ENCODE measurements at places on chromosomes 1 and 21.

GRCh38 chr21:16608209-16608830, 878.5 kb downstream of the USP25 start:
- no peak for DNase-seq

DNA sequence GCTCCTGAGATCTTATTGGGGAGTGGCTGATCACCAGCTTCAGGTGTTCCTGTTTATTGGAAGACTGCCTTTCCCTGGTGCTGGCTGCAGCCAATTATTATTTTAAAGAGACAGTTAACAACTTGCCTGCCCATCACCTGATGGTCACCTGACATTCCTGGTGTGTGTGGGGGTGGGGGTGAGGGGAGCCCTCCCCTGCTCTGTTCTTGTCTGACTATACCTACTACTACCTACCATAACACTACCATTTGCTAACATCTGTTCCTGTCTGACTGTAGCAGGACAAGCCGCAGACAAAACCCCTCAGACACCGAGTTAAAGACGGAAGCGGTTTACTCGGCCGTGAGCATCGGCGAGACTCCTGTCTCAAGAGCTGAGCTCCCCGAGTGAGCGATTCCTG, 54.9 kb upstream of the NBPF3 start:
- DNase-seq = no peak

DNA sequence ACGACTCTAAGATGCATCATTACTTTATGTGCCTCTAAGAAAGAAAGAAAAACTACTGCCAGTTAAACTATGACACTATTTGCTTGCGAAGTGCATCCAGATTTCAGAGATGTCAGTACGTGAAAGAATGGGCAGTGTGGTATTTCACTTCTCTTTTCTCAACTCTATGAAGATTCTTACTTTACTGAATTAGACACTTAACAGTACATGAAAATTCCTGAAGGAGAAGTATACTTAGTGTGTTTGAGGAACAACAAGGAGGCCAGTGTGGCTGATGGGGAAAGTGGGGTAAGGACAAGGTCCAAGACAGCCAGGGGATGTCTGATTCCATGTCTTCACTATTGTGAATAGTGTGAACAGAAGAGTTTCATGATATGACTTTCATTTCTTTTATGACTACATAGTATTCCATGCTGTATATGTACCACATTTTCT, 53.9 kb upstream of the HSD17B7 start:
- DNase-seq = peak; percentile 3

- DNase-seq = peak; percentile 46
Measured at GRCh38 chr1:19651141-19651737, 7.1 kb downstream of the NBL1 start.

DNA sequence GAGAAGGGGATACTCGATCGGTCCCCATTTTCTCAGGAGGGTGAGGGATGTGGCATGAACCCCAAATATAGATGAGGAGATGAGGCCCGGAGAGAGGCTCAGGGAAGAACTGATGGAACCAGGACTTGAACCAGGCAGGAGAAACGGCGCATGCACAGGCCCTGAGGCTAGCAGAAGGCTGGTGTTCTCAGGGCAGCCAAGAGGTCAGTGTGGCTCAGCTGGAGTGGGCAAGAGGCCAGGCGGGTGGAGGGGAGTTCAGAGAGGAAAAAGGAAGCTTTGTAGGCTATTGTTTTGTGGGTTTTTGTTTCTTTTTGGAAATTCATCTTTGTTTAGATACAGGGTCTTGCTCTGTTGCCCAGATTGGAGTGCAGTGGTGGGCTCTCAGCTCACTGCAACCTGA, 122.0 kb downstream of the LACTBL1 start:
- DNase-seq = no peak

GRCh38 chr1:12658531-12659453, 14.9 kb downstream of the AADACL4 start:
- DNase-seq = peak; percentile 73

- no peak for DNase-seq
Measured at GRCh38 chr1:99635664-99636063, 10.2 kb upstream of the PALMD start.

- peak; percentile 97 for DNase-seq
Measured at GRCh38 chr1:32981003-32981901, 16.6 kb upstream of the RNF19B start.

- DNase-seq = no peak
Measured at GRCh38 chr21:16678429-16679160, 834.2 kb upstream of the CXADR start.

DNA sequence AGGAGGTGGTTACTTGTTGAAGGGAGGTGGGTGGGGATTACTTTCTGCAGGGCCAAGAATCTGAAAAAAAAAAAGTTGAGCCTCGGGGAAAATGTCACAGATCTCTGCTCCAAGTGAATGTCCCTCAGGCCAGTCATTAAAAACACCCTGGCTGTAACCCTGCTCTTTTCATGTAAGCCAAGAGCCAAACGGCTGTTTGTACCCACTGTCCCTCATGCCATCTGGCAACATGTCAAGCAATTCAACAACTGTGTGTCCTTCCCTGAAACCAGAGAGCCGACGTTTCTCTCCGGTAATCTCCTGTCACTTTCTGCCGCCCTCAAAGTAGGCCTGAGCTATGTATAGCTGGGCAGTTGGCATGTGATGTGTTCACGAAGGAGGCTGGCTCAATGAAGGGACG, 14.7 kb downstream of the CASQ2 start:
- no peak for DNase-seq

DNA sequence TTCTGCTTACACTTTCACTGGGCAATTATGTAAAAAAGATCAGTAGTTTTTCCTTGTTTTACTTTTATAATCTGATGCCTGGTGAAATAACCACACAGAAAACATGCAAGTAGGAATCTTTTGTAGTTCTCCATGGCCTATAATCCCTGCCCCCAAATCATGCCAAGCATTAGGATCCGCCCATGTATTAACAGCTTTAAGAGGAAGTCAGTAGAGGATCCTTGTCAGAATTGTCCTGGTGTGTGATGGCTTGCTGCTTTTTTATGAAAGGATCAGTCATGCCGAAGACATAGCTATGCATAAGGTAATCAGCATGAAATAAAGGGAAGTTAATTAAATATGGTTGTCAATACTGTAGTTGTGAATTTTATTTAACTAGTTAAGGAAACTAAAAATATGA, 20.0 kb downstream of the ADGRL2 start:
- no peak for DNase-seq

GRCh38 chr1:71738256-71738655, 544.1 kb downstream of the NEGR1 start:
- no peak for DNase-seq

DNA sequence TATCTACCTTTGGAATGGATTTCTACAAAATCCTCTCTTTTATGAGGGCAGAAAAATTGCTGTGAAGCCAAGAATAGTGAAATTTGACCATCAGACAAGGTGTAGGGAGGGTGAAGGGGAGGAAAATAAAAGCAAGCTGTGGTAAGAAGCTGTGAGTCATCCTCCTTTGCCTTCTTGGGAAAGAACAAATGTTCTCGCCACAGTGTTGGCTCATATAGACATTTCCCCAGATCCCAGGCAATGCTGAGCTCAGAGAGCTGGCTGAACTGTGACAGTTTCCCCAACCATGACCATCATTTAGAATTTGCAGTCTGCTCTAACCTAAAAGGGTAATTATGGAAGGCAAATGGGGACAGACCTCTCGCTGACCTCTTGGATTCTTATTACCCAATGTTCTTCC, 235.4 kb downstream of the PBX1 start:
- peak; percentile 48 for DNase-seq

DNA sequence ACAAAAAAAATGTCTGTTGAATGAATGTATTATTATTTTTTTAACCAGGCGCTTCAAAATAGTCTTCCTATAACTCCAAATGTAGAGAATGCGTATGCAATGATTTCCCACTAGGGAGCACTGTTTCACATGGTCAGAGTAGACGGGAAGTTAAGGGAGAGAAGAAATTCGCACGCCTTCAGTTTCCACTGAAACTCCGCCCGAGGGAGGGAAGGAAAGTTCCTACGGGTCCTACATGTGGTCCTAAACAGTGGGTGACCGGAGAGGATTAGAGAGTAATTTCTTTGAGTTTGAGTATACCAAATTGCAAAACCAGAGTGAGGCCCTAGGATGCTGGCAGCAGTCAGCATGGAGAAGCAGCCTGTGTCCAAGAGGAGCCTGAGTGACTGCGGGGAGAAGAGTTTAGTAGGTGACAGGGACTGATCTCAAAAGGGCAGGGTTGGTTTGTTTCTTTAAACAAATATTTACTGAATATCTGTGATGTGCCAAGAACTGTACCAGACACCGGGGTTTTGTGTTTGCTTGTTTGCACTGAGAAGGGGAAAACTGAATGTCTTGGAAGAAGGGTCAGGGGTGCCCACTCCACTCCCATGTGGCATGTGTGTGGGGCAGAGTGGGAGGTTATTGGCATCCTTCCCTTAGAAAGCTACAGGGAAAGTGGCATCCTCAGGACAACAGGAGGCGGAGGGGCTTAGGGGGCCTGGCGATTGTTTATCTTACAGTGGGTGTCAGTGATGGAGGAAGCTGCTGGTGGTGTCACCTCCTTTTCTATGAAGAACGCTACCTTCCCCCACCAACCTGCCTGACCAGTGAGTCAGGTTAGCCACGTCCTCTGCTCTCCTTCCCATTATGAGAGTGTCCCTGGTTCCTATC, 22.8 kb downstream of the RNU5D-1 start:
- DNase-seq = peak; percentile 78

DNA sequence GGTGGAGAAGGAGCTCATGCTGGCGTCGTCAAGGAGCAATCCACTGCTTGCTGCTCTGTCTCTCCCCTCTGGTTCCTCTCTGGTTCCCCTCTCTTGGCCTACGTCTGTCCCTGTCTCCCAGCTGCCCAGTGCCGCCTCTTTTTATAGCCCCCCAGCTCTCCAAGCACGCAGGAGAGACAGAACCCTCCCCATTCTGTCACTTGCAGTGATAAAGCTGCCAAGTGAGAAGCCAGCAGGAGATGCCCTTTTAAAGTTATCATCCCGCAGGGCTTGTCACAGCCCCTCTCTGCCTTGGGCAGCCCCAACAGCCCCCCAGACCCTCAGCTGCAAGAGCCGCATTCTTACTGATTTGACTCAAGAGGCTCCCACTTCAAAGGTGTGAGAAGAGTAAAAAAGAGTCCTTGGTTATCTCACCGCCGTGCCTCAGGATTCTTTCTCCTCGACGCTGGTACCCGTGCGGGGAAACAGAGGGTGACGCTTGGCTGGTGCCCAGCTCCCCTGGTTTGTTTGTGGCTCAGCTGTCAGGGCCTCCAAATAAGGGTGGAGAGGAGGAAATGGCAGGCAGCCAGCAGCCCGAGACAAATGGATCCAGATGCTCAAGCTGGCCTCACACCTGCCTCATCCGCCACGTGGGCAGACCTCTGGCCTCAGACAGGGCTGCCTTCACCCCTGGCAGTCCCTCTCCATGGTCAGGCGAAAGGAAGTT, at the start of gene NPPA:
Gene NPPA, minus strand, starts transcription at position 117 of the 706 bp plus-strand sequence. Its CDS starts 99 bp downstream, at position 18.
- DNase-seq = no peak

DNA sequence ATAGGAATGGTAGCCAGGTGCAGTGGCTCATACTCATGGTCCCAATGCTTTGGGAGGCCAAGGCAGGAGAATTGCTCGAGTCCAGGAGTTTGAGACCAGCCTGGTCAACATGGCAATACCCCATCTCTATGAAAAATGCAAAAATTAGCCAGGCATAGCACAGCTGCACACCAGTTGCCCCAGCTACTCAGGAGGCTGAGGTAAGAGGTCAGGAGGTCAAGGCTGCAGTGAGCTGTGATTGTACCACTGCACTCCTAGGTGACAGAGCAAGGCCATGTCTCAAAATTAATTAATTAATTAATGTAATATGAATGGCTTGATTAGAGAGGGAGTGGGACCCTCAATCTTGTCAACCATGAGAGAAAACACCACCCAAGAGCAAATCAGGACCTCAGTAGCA, 198.7 kb upstream of the DUSP10 start:
- DNase-seq = no peak

DNA sequence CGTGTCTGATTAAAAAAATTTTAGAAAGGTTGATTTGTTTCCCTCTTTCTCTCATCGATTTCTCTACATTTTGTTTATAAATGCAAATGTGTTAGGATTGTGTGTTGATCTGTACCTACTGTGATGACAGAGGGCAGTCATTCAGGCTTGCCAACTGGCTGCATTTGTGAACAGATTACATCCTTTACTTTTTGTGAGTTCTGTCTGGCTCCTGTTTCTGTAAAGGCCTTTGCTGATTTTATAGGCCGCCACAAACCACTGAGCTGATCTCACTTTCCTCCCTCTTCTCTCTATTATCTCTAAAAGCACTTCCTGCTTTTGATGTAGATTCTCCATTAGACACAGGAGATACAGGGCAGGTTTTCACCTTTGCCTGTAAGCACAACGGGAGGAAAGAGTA, 106.8 kb downstream of the ESRRG start:
- no peak for DNase-seq

GRCh38 chr1:59669752-59670312, 144.9 kb upstream of the HOOK1 start:
- DNase-seq = no peak

- no peak for DNase-seq
Measured at GRCh38 chr1:165476776-165477175, 31.9 kb upstream of the RXRG start.

GRCh38 chr1:230869500-230869899, 1.2 kb upstream of the C1orf198 start:
- DNase-seq = no peak

DNA sequence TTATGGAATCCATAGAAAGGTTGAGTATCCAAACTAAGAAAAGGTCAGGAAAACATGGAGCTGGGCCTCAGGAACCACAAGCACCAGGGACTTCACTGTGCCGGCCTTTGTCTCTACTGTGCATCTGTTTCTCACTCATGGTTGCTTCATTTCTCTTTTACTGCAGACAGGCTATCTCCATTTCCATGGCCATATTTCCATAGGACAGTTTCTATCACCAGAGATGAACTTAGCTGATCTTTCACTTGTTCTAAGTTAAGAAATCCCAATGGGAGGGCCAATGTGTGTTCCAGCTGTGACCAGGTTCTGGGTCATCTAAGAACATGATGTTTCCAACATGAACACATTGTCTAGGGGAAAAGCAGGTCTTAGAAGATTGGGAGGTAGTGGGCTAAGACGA, 43.7 kb upstream of the PPP2R5A start:
- DNase-seq = no peak

- DNase-seq = no peak
Measured at GRCh38 chr21:34974162-34974981, 74.7 kb downstream of the RUNX1 start.

DNA sequence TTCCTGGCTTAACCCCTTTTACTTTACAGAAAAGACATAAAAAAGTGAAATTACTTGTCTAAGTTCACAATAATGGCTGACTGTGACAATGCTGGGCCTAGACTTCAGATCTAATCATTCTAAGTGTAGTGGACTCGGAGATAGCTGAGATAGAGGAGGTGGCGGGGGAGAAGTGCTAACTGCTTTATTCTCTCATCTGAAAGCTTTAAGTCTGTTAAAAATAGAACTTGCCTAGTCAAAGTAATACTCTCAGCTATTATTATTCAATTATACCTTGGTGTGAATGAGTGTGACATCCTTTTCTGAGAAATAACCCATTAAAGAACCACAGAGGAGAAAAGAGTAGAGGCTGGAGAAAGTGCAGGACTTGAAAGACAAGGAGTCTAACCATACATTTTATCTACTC, 96.1 kb upstream of the OLIG2 start:
- DNase-seq = no peak

- no peak for DNase-seq
Measured at GRCh38 chr1:56566061-56566744, 13.2 kb downstream of the PLPP3 start.
